ENCODE measurements at places on chromosomes 1 and 21. TPM values are rescaled to one million over a fixed set of nuclear protein-coding genes. Genes with fewer than 3 reads are reported as not detected.
A peak's percentile ranks its signal among the peaks of the same experiment; 100 is the strongest.

GRCh38 chr1:110982320-110982719 is 18.6 kb upstream of the LRIF1 start:
- no peak for DNase-seq

- no peak for DNase-seq
Measured at GRCh38 chr1:235714205-235714897, 64.8 kb upstream of the GNG4 start.

DNA sequence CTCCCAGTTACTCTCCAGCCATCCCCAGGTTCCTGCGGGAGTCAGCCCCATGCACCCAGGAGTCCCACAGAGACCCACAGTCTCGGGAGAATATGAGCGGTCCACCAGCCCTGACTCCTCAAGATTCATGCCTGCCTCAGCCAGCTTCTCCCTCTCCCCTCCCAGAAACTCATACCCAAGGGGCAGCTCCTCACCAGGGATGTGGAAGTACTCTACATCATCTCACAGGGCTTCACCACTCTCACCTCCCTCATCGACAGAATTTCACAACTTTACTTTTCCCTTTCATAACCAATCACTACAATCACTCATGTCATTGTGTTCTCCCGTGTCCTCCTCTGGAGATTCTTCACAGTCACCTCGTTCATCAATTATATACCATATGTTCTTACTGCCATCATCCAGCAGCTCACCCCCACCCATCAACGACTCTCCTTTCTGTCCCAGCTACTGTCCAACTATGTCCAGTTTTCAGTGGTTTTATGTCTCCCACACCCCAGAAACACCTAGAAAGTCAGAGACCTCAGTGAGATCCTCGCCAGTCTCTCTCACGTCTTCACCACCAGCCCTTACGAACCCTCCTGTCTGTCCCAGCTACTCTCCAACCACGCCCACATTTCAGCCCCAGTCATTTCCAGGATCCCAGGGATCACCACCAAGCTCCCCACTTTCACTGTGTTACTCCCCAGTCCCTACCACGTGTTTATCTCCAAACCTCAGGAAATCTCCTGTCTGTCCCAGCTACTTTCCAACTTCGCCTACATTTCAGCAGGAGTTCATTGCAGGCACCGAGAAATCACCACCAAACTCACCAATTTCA is 1530.1 kb upstream of the TPTE start:
- DNase-seq = no peak

GRCh38 chr1:44270686-44271628 is 57.7 kb downstream of the DMAP1 start:
- DNase-seq = no peak

- no peak for DNase-seq
Measured at GRCh38 chr1:29473161-29473855, 237.0 kb downstream of the PTPRU start.

MANEAL gene
- total RNA-seq = not detected

GSTM1 gene
- not detected for total RNA-seq

- DNase-seq = no peak
Measured at GRCh38 chr1:18139198-18139981, 31.8 kb downstream of the IGSF21 start.

GFI1 gene
- not detected for total RNA-seq

DNA sequence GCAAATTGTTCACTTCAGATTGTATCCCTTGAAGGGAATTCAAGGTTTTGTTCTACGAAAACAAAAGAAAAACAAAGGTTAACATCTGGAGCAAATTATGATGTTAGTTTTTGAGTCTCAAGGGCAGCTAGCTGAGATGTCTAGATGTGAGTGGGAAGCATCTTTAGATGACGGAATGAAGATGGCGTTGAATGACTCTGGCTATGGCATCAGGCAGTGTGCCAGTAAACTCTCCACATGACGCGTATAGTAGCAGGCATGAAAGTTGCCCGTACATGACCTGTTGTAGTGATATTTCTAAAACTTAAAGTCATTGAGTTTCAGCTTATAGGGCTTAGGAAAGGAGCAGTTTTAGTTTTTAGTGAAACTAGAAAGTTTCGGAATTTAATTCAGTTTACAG is 12.3 kb upstream of the SDC3 start:
- DNase-seq = no peak

SPRR2D gene
- not detected for total RNA-seq

GRCh38 chr1:189185097-189185496 is 1292.6 kb downstream of the BRINP3 start:
- no peak for DNase-seq

GRCh38 chr1:212670882-212671281 is 28.8 kb downstream of the BATF3 start:
- no peak for DNase-seq

RBBP5 gene
- 19.6 TPM for total RNA-seq

- DNase-seq = no peak
Measured at GRCh38 chr1:229136822-229137221, 134.1 kb upstream of the RAB4A start.

DNA sequence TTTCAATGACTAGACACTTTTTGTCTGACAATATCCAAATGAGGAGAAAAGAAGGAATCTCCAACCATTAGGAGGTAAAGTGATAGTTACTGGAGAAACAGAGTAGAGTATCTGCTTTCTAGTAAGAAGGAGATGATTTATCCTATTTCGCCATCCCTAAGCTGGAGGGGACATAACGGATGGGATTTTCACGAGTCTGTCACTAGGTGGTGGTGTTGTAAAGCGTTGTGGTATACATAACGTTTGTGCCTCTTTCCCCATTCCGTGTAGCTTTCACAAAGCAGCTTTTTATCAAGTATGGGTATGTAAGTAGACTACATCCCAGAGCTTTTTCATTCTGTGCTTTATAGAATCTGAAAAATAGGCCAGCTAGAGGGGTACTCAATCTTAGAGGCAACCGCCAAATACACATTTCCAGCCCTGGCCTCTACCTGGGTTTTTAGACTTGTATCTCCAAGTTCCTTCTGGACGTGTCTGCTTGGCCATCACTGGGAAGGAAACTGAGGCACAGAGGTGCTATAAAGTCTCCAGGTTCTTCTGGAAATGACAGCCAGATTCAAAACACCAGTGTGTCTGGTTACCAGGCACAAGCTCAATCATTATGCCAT is 33.3 kb upstream of the FAM3B start:
- DNase-seq = peak; percentile 49

GRCh38 chr1:192489047-192489446 is 86.5 kb upstream of the RGS1 start:
- DNase-seq = no peak

PLA2G2F gene
- total RNA-seq = 0.07 TPM

GRCh38 chr1:40592107-40592803 is 60.8 kb downstream of the ZNF684 start:
- DNase-seq = no peak

DNA sequence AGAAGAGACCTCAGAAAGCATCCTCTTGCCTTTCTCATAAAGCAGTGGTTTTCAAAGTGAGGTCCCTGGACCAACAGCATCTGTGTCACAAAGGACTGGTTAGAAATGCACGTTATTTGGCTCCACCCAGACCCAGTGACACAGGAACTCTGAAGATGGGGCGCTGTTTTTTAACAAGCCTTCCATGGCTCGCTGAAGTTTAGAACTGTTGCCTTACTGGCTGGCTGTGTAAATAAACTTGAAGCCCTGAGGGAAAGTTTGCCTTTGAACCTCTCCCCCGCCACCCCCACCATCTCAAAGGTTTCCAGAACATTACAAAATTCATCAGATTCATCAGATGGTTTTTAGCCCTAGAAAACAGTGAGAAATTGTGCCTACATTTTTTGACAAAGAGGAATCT is 21.8 kb upstream of the IKBKE start:
- DNase-seq = no peak

GBP4 gene
- total RNA-seq = 99.4 TPM

GRCh38 chr1:42214447-42214871 is 49.9 kb upstream of the GUCA2A start:
- no peak for DNase-seq

- no peak for DNase-seq
Measured at GRCh38 chr1:192767798-192768197, 41.0 kb upstream of the RGS2 start.

CFAP141 gene
- not detected for total RNA-seq

LCE1A gene
- not detected for total RNA-seq

LINGO4 gene
- not detected for total RNA-seq

DNA sequence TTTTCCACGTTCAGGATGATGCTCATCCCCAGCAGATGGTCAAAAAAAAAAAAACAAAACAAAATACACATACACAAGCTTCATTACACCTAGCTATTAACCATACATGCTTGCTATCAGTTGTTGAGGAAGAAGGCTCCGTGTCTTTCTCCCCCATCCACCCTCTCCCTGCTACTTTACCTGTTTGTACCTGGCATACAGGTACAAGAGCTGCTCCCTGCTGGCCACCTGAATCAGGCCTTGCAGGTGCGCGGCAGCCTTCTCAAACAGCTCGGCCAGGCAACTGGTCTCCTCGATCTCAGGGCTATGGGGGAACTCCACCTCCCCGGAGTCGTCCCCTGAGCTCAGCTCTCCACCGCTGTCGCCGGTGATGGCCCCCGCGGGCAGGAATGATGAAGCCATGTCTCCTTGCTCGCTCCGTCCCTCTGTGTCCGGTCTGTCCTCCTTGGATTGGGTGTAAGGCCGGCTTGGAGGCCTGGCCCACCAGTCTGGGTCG is 464 bp downstream of the ACBD6 start:
- no peak for DNase-seq

GRCh38 chr1:39409055-39409816 is 82.2 kb upstream of the BMP8A start:
- peak; percentile 58 for DNase-seq

DNA sequence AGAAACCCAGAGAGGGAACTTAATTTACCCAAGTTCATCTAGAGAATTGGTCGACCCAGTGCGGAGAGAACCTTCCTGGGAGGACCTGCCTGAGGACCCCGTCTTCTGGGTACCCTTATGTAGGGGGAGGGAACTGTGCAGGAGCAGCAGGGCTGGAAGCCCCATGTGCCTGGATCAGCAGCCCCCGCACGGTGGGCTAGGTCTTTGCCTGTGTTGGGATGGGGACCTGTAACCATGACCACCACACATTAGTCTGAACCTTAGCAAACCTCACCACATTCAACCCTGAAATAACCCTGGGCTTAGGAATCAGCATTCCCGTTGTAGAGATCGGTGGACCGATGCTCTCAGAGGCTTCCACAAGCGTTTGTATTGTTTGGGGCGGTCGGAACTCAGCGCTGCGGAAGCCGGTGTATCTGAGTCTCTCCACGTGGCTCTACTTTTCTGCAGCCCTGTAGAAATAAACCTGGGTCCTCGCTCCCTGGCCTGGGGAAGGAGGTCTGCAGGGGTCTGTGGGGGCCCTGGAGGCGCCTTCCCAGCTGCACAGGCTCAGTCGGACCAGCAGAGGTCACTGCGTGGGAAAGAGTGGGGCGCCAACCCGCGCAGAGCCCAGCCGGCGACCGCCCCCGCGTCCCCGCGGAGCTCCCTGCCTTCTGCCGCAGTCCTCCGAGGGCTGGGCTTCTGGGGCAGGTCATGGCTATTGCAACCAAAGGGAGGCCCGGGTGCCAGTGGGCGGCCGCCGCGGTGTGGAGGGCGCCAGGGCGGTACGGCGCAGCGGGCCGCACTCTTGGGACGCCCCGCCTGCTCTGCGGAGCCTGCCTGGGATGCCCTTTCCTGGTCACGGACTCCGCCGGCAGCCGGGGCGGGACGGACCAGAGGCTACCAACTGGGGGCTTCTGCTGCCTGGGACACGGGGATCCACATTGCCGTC is 36.2 kb upstream of the KCNA10 start:
- peak; percentile 18 for DNase-seq

GRCh38 chr21:40049931-40050290 is 182.7 kb downstream of the PCP4 start:
- no peak for DNase-seq

CCDC27 gene
- not detected for total RNA-seq

LCE6A gene
- total RNA-seq = not detected

OR2T6 gene
- not detected for total RNA-seq

DNA sequence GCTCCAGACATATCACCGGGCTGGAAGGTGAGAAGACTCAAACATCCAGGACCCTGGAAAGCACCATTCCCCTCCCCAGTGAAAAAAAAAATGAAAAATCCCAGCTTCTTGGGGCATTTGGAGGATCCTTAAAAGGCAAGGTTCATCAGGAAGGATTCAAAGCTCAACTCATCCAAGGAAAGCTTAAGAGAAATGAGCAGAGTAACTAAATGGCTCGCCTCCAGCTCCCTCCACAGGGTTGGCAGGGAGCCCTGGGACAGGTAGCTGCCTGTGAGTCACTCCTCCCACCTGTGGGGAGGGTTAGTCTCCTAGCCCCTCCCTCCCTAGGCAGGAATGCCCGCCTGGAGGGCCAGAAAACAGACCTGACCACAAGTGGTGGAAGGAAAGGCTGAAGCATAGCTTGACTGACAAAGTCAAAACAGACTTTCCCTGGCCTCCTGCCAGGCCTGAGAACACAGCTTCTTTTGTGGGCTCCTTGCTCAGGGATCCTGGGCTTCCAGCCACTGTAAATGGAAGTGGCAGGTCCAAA is 712 bp upstream of the LAMB3 start:
- no peak for DNase-seq

CASQ1 gene
- not detected for total RNA-seq

PDE9A gene
- 9.4 TPM for total RNA-seq

GRCh38 chr1:110211496-110212168 is 1.5 kb downstream of the KCNC4 start:
- no peak for DNase-seq

- no peak for DNase-seq
Measured at GRCh38 chr1:244021427-244021826, 29.7 kb upstream of the ZBTB18 start.

DNA sequence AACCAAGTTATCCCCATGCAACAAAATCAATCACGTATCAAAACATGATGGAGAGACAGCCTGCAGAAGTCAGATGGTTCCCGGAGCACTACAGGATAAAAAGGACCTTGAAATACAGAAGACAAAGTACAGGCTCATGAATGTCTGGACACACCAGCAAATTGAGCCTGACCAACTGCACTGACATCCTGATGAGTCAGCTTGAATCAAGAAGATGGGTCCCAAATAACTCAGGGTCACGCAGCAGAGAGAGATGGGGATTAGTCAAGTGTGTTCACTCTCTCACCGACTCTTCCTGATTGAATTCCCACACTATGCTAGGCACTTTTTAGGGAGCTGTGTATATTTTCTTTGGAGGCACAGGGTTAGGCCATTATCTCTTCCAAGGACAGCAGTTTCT is 71.1 kb upstream of the DIRAS3 start:
- DNase-seq = no peak

OR2T10 gene
- not detected for total RNA-seq

DNA sequence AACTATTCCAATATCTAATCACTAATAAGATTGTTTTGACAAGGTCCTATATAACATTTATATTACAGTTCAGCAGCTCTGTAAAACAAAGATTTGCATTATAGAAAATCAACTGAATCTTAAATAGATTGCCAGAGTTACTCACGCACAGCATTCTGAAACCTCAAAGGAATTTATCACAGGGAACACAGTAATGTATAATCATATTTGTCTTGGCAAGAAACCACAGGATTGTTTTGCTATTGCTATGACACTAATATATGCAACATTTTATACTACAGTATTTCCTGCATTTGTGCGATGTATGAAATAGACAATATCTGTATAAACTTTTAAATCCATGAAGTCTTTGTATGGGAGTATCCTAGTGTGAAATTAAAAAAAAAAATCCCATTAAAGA is 101.4 kb downstream of the PLPPR5 start:
- DNase-seq = no peak

PADI1 gene
- total RNA-seq = not detected

GRCh38 chr1:12177999-12178441 is 11.2 kb downstream of the TNFRSF1B start:
- peak; percentile 72 for DNase-seq

- no peak for DNase-seq
Measured at GRCh38 chr1:213828867-213829266, 158.9 kb upstream of the PROX1 start.

CDK18 gene
- 5.7 TPM for total RNA-seq

- DNase-seq = no peak
Measured at GRCh38 chr1:186535388-186536133, 74.6 kb upstream of the PDC start.
